Glutamatergic neuron (in vitro differentiated cells): ENCODE measurements at places on chromosomes 3 and 15.

DNA sequence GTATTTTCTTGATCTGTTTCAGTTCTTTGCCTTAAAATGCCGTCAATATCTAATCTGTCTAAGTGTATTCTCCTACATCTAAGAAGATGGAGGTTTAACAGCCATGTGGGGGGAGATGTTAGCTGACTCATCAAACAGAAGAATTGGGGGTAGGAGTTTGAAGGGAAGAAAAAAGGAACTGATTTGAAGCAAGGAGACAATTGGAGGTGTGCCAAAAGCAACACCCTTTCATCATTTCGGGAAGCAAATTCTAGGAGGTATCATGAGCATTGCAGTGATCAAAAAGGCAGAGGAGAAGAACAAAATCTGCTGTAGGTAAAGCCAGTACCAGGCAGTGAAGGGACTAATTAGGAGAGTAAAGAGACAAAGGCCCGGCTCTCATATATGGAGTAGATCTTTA lies 337.3 kb upstream of the TBC1D5 start:
- no peak for DNase-seq

DNA sequence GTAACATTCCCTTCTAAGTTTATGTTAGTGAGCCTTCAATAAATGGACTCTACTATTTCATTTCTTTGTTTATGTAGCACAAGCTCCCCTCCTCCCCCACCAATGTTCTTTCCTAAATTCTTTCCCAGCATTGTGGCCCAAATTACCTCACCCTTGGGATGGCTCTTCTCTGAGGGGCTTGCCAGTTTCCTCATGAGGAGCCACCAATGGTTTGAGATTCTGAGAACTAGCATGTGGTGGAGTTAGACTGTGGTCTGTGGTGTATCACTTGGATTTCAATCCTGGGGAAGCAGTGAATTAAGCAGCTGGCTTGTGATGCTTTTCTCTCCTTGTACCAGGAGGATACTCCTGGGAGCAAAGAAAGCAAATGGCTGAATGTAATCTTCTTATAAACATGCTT lies 50.0 kb upstream of the NPHP3 start:
- no peak for DNase-seq

GRCh38 chr3:82002986-82003642 lies 241.7 kb upstream of the GBE1 start:
- no peak for DNase-seq

DNA sequence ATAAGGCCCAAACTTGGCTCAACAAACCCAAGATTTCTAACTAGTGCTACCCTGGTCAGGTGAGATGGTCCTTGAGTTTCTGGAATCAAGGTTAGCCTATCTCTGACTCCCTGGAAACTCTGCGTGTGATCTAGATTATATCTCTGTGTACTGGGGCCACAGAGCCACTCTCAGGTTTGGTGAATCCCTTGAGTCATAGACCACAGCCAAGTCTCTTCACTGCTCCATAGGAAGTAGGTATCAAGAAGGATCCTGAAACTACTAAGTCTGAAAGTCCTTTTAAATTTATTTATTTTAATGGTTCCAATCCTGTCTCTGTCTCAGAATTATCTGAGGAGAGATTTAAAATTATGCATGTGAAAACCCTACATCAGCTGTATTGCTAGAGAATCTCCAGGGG lies 99.1 kb downstream of the TUSC7 start:
- no peak for DNase-seq

DNA sequence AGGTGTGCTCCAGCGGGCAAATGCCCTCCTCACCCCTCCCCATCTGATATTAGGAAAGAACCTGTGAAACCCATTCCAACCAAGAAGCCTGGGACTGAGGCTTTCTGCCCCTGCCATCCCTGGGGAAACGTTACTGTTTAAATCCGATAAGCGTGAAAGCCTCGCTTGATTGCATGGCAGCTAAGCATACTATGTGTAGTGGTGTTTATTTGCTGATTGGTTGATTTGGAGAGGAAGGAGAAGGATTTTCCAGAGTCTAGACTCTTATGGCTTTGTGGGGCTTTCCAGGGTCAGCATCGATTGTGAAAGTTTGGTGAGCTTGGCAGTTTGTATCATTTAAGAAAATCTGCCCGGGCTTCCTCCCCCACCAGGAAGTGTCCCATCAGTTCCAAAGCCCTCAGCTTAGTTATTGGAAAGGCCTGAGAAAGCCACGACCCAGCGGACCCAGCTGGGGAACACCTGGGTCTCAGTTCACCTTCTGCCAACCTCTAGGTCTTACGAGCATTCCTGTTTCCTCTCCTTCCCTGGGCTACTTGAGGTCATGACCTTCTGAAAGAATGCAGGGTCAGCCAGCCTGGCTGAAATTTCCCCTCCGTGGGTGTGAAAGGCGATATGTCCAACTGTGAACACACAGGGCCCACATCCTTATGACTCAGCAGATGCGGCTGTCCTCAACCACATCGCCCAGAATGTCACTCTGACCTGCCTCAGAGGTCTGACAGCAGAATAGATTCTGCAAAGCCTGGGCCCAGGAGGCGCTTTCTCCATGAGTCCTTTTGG lies 62.8 kb upstream of the HERC1 start:
- no peak for DNase-seq

- no peak for DNase-seq
These were observed 100.3 kb downstream of the CCNL1 start for GRCh38 chr3:157059661-157060060.

DNA sequence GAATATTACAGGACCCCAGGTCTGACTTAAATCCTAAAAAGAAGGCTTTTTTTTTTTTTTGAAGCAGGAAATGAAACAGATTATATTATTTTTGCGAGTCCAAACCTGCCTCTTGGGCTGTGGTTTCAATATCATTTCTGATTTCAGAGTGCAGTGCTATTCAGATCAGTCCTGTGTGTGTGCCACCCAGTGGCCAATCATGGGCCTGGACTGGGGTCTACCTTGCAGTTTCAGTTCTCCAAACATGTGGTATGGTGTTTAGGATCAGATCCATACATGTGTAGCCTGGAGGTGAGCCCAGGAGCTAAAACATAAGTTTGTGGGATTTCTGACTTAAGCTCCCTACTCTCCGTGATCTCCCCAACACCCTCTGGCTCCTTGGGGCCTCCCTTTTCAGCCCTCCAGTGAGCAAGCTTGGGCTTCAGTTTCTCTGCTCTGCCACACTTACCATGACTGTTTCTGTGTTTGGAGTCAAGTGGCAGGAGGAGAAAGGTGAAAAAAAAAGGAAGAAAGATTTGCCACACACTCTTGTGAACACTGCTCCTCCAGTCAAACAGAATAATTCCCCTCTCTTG lies 12.1 kb upstream of the THSD4 start:
- DNase-seq, result no peak

GRCh38 chr3:8532251-8532871 lies 30.7 kb downstream of the LMCD1 start:
- DNase-seq, result no peak

- no peak for DNase-seq
These were observed 7.2 kb upstream of the TIMP4 start for GRCh38 chr3:12165909-12166308.

DNA sequence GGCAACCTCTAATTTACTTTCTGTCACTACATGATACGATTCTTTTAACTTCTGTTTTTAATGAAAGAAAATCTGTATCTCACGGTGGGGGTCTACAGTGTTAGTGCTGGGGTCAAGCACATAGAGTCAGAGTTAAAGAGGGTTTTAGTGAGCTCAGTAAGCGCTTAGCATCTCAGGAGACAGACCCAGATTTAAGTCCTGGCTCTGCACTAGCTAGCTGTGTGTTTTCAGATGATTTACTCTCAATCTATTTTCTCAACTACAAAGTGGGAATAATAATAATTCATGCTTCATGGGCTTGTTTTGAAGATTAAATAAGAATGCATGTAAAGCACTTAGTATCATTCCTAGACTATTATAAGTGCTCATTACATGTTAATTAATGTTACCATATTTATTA lies 63.4 kb upstream of the KBTBD8 start:
- no peak for DNase-seq

- DNase-seq, result no peak
These were observed 50.6 kb upstream of the AZI2 start for GRCh38 chr3:28399206-28399605.

- no peak for DNase-seq
These were observed 21.7 kb downstream of the EEFSEC start for GRCh38 chr3:128174675-128175590.

DNA sequence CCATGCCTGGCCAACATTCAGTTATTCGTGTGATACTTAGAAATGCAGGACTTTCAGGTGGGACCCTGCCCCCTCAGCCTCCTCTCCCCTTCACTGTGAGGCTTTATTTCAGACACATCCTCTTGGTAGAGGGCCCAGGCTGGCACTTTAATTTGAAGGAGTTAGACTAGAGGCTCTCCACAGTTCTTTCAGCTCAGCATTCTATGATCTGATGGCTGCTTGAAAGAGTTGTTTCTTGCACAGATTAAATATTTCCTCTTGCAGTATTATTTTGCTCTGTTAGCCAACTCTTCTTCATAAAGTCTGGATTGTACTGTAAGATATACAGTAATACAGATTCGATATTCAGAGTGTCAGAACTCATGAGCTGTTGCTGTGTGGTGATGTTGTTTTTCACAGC lies 35.1 kb downstream of the CTDSPL start:
- DNase-seq, result no peak

- no peak for DNase-seq
These were observed 147.2 kb downstream of the OR4M2 start for GRCh38 chr15:22227411-22228100.

DNA sequence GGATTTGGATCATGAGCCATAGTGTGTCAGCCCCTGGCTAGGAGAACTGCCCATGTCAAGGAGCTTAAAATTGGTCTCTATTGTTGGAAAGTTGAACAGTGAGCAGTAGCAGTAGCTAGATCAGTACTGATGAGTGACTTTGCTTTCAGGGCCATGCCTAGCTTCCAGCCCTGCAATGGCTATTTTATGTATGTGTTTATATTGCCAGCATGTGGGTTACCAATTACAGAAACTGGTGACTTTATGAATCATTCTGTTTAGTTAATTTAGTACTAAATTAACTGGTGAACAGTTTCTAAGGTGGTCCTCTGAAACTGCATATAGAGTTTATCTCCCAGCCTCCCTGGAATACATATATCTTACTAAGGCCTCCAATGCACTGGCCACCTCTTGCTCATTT lies 908.1 kb upstream of the ALCAM start:
- DNase-seq, result no peak

DNA sequence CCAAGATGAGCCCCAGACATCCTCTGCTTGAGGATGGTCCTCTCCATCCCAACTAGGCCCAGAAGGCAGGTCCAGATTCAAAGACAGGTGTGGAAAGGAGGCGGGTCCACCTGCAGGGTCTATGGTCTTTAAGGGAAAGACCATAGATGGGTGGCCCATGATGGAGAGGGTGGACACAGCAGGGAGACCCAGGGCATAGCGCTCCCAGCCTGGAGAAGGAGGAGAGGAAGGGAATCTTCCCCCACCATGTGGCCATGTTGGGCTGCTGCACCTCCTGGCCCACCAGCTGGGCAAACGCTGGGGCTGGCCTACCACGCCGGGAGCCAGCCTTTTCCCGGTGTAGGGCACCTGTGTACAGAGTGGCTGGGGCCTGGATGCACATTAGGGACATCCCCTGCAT lies 265.2 kb upstream of the TLE3 start:
- DNase-seq, result peak; percentile 72

GRCh38 chr3:194702545-194702944 lies 16.9 kb downstream of the FAM43A start:
- DNase-seq, result no peak

- DNase-seq, result no peak
These were observed 47.5 kb upstream of the RPS17 start for GRCh38 chr15:82587805-82588204.

DNA sequence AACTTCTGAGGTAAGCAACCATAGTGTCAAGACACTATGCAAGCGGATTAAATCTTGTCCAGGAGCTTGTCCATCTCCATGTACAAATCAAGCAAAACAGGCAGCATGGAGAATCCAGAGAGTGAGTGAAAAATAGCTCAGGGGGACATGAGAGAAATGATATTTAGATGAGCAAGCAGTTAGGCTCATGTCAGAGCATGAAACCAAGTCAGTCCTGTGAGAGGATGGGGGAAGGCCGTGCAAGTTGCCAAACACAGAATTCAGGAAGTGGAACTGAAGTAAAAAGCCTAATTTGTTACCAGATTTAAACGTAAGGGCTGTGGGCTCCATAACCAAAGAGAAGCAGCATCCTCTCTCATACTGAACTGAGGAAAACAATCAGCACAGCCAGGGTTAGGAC lies 995.9 kb downstream of the MCTP2 start:
- no peak for DNase-seq

DNA sequence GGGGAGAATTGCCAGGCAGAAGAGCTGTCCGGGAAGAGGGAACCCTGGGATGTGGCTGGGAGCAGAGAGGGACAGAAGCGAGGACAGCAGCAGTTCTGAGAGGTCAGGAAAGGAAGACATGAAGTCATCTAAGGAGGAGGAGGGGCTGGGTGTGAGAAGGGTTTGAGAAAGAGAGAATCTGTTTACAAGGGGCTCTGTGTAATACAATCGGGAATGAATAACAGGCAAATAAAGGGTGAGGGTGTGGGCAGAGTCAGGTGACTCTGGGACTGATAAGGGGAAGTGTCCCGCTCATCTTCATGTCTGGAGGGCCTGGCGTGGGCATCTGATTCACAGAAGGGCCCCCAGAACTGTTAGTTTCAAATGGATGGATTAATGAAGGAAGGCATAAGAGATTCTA lies 191.3 kb downstream of the XXYLT1 start:
- DNase-seq, result no peak

- DNase-seq, result no peak
These were observed 224.2 kb downstream of the CNTN3 start for GRCh38 chr3:74390121-74390877.

DNA sequence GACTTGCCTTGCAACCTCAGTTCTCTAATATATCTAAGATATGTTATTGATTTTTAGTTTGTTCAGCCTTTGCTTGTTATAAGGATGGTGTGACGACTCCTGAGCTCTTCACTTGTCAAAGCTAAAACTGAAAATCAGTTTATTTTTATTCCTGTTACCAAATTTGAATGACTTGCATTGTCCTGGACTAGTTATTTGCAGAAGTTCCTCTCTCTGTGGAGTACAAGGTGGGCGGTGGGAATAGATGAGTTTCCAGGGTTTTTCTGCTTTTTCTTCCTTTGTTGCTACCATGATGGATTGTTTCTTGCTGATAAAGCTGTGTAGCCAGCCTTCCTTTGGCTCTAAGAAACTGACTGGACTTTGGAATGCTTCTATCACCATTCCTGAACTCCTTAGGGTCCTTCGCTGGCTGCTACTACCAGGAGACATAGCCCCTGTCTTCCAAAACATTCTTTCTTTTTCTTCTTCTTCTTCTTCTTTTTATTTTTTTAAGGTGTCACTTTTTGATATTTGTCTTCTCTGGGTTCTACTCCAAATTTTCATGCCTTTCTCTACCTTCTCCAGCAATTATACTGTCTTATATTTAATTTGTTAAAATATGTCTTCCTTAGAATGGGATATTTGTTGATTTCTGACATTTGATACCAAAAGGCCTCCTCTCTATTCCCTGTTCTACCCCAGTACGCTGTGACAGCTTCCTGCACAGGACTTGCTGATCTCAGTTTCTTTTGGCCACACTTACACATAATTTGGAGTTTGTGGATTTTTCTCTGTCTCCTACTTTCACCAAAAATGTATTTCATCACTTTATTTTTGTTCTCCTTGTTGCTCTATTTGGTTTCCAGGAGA lies 145.1 kb upstream of the THRB start:
- DNase-seq, result no peak
